ENCODE measurements at places on chromosomes 7 and 10. TPM values are rescaled to one million over a fixed set of nuclear protein-coding genes. Genes with fewer than 3 reads are reported as not detected.

The TUBB8 gene
- total RNA-seq = not detected

The NHLRC2 gene
- 84.3 TPM for total RNA-seq

The GIMAP6 gene
- 35.2 TPM for total RNA-seq

The LLCFC1 gene
- total RNA-seq = not detected

DNA sequence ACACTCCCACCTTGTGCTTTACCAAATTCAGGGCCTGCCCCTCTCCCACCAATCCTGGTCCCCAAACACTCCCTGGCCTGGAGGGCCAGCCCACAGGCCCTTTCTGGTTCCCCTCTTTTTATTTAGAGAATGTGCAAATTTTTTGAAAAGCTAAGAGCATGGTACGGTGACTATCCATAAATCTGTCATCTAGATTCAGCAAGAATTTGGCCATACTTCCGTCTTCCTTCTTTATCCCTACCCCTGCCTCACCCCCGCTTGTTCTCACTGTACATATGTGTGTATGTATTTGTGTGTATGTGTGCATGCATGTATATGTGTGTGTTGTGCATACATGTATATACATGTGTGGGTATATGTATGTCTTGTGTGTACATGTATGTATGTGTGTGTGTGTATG, 8.1 kb upstream of the TBRG4 start:
- DNase-seq = no peak

- no peak for DNase-seq
Observed at GRCh38 chr10:108422286-108422685, 1257.8 kb upstream of the SORCS1 start.

GRCh38 chr10:121362026-121362425, 236.2 kb downstream of the FGFR2 start:
- DNase-seq = no peak

DNA sequence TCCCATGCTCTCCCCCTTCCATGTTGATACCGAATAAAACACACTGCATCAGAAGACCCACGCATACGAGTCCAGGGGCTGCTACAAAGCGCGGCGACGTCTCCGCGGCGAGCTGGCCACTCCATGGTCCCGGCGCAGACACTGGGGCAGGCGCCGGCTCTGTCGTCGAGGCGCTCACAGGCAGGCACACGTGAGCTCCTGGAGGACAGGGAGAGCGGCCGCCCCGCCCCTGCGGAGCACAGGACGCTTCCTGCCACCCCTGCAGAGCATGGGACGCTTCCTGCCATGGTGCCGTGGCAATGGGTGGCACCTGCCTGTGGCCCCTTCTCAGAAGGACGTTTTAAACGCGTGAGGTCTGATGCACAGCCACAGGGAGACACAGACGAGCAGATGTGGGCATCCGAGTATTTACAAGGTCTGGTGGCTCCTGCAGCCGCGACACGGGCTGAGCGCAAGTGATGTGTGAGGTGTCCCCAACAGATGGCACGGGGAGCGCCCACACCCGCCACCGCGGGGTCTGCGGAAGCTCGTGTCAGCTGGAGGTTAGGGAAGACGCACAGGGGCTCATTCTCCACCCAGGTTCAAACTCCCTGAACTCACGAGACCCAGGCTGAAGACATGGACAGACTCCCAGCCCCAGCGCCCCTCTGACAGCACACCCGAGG, 21.4 kb upstream of the GPR146 start:
- no peak for DNase-seq

- no peak for DNase-seq
Observed at GRCh38 chr7:70953796-70954195, 178.1 kb upstream of the GALNT17 start.

DNA sequence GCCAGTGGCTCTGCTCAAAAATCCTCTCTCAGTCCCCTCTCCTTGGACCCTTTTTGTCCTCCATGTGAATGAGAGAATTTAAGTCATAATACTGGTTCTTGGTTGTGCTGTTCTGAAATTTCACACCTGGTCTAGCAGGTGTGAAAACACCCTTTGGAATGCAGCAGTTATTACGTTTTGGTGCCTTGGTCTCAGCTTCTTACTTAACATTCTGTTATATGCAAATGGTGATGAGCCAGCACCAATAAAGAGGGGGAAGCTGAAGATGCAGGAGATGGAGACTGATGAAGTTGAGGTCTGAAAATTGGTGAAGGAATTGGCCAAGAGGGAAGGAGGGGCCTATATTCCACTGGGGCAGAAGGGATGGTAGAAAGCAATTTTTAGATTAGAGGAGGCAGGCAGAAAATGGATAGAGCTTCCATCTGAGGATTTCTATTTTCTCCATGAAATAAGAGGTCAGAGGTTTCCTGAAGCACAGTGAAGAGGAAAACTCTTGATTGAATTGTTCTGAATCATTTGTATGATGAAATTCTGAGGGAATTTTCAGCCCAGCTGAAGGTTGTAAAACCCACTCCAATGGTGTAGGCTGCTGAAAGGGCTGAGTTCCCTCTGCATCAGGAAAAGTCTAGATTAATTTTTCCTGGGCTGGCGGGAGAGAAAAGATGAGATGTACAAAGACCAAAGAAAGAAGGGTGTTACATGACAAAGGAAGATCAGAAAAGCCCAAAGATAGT, 94.0 kb upstream of the FAM180A start:
- no peak for DNase-seq

- no peak for DNase-seq
Observed at GRCh38 chr7:31098642-31099360, 46.7 kb downstream of the ADCYAP1R1 start.

DNA sequence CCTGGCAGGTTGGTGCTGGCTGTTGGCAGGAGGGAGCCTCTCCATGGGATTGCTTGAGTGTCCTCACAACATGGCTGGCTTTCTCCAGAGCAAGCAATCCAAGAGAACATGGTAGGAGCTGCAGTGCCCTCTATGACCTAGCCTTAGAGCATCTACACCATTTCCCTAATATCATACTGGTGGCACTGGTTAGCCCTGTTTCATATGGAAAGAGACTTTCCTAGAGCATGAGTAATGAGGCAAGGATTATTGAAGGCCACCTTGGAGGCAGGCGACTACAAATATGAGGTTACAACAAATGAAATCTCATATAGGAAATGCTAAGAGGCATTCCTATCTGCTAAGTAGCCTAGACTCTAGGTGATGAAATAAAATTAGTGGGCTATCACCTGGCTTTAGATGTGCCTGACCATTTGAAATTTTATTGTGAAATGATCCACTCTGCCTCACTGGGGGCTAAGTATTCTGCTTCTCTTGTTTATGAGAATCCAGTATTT, 153.6 kb downstream of the RGS10 start:
- DNase-seq = no peak

DNA sequence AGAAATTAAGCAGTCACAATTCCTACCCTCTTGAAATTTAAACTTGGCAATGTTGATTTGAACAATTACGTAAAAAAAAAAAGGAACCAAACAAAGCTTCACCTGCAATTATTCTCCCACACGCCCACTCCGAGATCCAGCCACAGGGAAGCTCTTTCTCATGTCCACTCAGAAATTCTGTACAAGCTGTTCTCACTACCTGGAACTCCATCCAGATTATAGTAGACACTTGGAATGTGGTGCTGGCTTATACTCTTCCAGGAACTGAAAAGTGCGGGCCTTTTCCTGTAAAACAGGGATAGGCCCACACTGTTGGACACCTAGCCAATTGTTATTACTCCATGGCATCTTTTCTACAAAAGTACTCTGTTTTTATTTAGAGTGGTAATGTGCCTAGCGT, 20.3 kb upstream of the TOMM7 start:
- no peak for DNase-seq

- DNase-seq = no peak
Observed at GRCh38 chr10:60298408-60299389, 91.0 kb downstream of the ANK3 start.

DNA sequence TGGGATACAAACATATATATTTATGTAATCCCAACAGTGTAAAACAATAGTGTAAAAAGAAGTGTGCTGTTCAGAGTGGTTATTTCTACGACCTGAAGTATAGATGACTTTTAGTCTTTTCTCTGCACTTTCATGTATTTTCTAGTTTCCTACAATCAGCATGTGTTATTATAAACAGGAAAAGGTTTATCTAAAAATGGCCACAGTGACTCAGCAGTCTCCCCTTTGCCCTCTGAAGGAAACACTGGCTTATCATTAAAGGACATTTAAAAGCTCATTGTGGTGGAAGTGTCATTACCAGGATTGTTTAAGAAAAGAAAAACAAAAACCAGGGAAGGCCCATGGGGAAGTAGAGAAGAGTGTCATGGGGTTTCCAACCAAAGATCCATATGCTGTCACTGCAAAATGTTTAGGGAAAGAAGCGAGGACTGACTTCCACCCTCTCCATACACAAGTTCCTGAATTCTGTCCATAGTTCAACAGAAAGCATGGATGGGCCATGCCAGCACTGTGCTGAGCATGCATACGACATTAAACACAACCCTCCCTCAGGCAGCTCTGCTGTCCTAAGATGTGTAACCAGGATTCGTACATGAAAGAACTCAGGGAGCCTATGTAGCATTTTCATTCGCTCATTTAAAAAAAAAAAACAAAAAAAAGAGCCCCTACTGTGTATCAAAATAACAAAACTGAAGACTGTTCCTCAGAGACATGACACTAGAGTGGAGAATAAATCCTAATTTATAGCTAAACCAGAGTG, 10.2 kb downstream of the CYREN start:
- no peak for DNase-seq

DNA sequence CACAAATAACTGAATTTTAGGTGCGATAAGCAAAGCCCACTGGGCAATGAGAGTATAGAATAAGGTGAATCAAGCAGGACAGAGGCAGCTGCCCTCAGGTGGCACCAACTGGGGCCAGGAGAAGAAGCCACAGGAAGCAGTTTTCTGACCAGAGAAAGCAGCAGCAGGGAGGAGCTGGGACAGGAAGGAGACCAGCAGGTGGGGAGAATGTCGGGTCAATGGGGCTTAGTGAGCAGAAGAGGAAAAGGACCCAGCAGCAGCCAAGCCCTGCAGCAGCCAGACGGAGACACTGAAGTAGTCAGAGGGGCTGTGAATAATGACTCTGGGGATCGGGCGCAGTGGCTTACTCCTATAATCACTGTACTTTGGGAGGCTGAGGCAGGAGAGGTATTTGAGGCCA, 209.6 kb upstream of the SH2B2 start:
- DNase-seq = no peak

DNA sequence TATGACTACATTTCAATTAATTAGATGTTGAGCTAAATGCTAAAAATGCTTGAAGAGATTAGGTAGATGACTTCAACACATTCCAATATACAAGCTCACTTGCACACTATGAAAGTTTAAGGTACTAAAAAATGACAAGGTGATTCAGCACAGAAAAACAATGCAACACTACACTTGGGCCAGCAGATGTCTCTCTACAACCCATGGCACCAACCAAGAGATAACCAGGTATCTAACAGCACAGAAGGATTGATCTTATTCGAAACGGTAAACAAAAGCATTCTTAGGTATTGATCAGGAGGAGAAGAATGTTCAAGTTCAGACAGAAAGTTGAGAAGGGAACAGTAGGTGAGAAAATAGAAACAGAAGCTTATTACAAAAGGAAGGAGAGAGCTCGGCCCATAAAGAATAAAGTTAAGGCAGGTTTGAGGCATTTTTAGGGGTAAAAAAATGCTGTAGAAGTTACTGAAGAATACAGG, 248.2 kb upstream of the KLF14 start:
- no peak for DNase-seq

DNA sequence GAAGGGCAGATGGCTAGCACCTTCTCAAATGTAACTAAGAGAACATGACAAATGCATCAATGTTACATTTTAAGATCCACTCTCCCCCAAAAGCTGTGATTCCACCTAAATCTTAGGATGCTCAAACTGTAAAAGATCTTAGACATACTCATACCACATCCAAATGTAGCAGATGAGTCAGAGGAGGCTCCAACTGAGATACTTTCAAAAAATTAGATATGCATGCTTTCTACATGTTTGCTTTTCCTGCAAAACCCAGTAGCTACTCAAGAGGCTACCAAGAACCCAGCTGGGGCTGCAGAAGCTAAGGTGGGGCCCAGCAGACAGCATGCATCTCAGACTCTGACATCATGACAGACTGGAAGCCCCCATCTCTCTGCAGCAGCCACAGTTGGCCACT, 31.4 kb upstream of the FRMD4A start:
- no peak for DNase-seq

- no peak for DNase-seq
Observed at GRCh38 chr7:79282070-79282694, 171.3 kb downstream of the MAGI2 start.

- DNase-seq = no peak
Observed at GRCh38 chr7:116912269-116912909, 40.9 kb upstream of the ST7 start.

DNA sequence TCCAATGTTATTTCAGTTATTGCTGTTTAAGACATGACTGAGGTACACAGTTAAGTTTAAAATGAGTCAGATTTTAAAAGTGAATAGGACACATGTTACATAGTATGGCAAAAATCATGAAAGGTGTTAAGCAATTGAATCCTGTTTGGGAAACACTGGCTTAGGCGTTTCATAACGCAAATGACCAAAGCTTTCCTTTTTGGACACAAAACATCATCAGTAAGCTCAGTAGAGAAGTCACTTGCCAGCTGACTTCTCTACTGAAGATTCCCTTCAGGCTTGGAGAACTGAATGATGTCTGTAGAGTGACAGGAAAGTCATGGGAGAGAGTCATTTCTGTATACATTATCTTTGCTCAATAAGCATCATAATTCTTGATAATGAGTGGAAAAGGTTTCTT, 64.4 kb upstream of the RSBN1L start:
- DNase-seq = no peak

DNA sequence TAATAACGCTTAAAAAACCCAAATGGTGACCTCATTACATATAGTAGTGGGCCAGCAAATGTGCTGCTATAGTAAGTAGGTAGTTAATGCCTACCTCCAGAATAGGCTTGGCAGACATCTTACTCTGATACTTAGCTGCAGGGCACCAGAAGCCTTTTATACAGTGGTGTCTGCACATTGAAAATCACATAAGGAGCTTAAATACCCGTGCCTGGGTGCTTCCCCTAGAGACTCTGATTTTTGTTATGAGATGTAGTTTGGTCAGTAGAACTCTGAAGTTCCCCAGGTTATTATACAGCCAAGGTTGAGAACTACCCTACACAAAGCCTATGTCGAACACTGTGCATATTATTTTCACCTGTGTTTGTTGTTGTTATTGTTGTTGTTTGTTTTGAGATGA, 47.2 kb downstream of the ANKIB1 start:
- no peak for DNase-seq

- no peak for DNase-seq
Observed at GRCh38 chr10:52756295-52756694, 16.3 kb downstream of the MBL2 start.

GRCh38 chr7:84524714-84525694, 330.4 kb upstream of the SEMA3A start:
- DNase-seq = no peak
